ENCODE measurements at places on chromosomes 2 and 18.

DNA sequence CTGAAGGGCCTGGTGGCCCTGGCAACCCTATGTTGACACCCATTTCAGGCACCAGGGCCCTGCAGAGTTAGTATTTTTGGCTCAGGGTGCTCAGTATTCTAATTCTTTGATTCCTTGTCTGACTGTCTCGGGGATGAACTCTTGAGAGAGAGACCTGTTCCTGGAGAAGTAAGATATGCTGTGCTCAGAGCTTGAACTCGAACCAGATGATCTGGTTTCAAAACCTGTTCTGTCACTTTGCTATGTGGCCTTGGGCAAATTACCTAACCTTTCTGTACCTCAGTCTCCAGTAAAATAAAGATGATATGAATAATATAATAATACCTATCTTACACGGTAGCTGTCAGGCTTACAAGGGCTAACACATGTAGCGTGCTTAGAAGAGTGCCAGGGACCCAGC, 294.2 kb downstream of the DYSF start:
- no peak for DNase-seq

DNA sequence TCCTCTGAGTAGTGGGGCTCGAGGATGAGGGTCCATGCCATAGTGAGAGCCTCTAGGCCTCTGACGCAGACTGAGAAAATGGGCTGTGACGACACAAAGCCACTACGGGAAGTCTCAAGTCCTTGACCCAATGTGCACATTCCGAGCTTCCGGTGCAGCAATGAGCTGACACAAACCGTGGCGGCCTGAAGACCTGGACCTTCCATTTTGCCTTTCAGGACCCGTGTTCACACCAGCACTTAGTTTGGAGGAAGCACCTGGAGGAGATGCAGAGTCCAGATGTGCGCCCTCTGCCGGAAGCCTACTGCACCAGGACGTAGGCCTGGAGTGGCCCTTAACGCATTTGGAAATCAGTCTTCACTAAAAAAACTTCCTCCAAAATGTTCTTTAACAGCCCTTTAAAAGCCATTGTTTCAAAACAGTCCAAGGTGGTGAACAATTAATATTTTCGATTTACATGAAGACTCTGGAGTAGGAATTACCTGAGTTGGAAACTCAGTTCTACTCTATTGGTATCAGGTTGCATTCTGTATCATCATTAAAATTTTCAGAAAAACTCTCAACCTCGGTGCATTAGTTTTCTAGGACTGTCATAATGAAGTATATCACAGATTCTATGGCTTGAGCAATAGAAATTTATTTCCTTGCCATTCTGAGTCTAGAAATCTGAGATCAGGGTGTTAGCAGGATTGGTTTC, 33.9 kb downstream of the BMP10 start:
- DNase-seq = peak; percentile 76

- DNase-seq = no peak
Observed at GRCh38 chr2:235215248-235215647, 263.4 kb downstream of the SH3BP4 start.

DNA sequence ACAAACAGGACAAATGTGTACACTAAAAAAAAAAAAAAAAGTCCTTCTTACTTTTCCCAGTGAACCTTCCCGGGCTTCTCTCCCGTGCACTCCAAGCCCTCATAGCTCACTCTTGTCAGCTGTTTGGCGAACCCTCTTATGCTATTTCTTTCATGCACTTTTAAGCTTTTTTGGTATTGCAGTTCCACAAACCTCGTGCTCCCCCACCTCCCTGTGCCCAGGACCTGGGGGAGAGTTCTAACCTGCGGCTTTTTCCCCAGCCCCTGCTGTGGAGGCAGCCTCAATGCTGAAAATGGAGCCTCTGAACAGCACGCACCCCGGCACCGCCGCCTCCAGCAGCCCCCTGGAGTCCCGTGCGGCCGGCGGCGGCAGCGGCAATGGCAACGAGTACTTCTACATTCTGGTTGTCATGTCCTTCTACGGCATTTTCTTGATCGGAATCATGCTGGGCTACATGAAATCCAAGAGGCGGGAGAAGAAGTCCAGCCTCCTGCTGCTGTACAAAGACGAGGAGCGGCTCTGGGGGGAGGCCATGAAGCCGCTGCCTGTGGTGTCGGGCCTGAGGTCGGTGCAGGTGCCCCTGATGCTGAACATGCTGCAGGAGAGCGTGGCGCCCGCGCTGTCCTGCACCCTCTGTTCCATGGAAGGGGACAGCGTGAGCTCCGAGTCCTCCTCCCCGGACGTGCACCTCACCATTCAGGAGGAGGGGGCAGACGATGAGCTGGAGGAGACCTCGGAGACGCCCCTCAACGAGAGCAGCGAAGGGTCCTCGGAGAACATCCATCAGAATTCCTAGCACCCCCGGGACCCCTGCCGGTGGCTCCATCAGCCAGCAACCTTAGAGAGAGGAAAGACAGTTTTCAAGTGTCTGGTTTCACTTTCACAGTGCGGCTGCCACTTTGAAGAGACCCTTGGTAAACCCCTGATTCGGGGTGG, 826 bp downstream of the KCNE4 start:
- peak; percentile 22 for DNase-seq

GRCh38 chr2:165390875-165391274, 78.6 kb upstream of the CSRNP3 start:
- no peak for DNase-seq

GRCh38 chr2:27735263-27735904, 36.1 kb upstream of the MRPL33 start:
- no peak for DNase-seq

DNA sequence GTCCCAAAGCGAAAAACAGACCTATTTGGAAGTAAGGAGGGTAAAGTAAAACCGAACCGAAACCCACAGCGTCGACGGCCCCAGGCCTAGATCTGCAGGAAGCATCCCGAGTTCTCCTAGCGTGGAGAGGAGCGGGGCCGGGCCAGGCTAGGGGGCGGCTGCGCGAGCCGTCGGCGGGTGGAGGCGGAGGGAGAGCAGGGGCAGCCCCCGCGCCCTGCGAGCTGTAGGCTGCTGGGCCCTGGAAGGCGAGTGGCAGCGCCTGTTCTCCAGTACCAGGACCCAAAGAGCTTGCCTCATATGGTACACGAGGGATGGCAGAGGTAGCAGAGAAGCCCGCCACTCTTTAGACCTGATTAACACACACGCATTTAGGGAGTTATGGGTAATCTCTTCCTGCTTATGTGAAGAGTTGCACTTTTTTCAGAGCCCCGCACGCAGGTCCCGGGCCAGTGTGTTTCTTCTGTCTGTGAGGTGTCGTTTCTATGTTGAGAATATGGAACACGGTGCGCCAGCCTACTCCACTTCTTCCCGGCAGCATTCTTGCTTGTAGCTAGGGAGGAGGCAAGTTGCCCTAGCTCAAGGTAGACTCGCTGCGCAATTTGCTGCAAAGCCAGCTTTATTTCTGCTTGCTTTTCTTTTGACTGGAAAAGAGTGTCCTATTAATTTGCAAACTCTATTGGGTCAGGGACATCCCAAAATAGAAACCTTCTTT, 71.1 kb downstream of the ARHGEF33 start:
- no peak for DNase-seq

- DNase-seq = no peak
Observed at GRCh38 chr2:6181525-6181924, 489.3 kb downstream of the SOX11 start.

- DNase-seq = no peak
Observed at GRCh38 chr18:6719910-6720683, 9.4 kb upstream of the ARHGAP28 start.

DNA sequence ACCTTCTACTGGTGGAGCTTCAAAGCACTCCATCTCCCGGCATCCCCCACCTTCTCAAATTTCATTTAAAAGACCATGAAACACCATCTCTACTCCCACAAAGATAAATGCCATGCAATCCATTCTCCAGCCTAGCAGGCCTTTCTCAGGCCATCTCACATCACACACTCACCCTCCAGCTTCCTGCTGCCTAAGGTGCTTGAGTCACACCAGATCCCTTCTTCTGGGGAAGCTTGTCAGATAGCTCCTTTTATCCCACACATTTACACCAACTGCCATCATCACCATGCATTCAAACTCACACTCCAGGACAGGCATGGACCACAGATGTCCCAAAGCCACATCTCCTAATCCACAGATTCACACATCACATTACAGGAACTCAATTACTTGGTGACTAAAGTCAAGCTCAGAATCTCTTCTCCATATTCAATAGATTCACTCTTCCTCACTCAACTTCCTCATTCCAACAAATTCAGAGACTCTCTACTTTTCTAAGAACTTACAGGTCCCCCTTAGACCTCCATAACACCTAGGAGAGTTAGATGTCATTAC, 292.5 kb downstream of the TNS1 start:
- DNase-seq = no peak

DNA sequence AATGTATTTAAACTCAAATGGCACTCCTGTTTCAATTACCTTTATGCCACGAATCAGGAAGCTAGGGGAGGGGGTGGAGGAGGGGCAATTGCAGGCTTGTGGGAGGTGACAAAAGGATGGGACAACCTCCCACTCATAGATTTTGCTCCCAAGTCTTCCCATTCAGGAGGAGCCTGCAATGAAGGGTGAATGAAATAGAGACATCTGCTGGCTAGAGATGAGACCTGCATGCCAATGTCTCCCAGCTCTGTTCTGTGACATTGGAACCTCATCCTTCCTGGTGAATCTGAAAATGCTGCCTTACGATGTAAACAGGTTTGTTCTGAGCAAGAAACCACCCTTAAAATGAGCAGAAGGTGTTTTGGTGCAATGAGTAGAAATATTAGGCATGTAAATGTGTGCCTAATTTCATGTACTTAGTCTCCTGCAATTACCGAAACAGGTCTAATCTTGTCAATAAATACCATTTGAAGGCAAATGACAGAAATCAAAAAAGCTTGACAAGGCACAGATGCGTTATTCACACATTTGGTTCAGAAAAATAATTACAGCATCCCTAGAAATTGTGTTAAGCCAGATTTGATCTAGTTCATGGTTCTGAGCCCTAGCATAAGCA, 2.7 kb upstream of the PID1 start:
- peak; percentile 85 for DNase-seq

DNA sequence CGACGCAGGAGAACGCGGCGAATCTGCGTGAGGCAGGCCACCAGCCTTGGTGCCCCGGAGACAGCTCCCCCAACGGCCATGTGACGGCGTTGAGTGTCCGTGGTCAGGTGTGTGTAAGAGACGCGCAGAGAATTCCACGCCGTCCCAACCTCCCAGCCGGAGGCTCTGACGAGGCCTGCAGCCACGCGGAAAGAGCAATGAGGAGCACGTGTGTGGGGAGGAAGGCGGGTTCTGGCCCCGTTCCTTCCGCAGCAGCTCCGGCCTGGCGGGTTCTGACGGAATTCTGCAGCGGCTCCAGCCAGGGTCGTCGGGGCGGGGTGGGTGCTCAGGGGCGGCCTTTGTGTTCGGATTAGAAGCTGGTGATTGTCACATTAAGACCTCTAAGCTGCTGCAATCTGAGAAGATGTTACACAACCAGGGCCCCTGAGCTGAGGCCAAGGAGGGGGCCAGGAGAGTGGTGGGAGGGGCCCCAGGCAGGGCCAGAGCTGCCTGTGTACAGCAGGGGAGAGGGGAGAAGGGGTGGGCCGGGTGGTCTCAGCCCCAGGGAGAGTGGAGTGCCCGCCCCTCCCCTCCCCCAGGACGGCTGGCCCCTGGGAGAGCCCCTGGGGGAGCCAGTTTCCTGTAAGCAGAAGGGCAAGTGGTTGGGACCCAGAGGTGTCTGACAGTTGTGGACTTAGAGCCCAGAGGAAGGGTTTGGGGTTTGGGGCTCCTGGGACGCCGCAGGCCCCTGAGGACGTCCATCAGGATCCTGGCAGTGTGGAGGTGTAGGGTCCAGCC, 5.1 kb upstream of the GAL3ST2 start:
- no peak for DNase-seq

GRCh38 chr18:48751727-48752468, 198.9 kb downstream of the SMAD7 start:
- no peak for DNase-seq

- DNase-seq = no peak
Observed at GRCh38 chr2:16643099-16643498, 22.5 kb downstream of the CYRIA start.

- DNase-seq = no peak
Observed at GRCh38 chr2:217065695-217066405, 206.0 kb upstream of the TNP1 start.

DNA sequence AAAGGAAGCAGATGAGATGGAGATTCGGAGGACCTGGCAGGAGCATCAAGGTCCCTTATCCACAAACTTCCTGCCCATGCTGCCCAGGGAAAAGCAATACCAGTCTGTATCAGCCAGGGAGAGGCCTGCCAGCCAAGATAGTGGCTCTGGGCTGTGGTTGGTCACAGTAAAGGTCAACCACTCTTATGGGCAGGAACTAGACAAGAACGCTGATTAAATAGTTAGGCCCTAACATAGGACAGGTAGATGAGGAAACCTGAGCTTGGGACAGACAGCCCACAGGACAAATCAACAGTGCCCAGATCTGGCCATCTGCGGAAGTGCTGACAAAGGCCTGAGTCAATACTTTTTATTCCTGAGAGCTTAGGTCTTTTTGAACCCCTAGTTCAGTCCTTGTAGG, 10.7 kb downstream of the PSTPIP2 start:
- DNase-seq = no peak

DNA sequence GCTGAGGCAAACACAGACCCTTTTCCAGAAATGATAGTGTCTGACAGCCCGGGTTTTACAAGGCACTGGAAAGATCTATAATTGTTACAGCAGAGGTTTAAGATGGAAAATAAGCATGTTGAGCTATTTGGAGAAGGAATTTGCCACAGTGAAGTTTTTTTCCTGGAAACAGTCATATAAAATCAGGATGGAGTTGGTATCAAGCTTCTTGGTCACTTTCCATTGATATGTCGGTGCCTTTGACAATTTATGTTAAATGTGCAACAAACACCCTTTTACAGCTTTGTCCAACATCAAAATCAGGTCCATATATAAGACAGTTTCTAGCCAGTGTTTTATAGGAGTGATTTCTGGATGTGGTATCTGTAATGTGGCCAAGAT, 117.2 kb upstream of the NRP2 start:
- DNase-seq = no peak

DNA sequence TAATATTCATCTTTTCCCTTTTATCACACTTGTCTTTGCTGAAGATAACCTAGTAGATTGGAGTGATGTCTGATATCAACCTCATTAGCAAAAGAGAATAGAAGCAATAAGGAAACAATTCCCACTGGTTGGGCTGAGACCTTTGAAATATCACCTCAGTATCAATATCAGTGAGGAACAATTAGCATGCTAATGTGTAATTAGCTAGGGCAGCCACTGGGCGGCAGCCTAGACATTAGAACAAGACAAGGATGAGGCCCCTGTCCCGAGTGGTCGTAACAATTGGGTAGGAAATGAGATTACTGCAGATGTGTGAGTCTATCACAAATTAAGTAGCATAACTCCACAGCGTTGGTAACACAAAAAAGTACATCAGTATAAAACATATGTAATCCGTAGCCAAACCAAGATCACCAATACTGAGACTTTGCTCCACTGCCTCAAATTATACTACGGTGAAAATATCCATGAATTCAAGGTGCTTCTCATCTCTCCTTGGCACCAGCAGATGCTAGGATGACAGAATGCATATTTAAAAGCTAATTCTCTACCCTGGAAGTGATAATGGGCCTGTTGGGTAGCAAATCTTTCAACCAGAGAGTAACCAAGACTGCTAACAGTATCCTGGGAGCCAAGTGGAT, 99.1 kb downstream of the ALPK2 start:
- DNase-seq = peak; percentile 55

GRCh38 chr2:3604991-3605961, 10.4 kb downstream of the COLEC11 start:
- DNase-seq = peak; percentile 95

GRCh38 chr2:176959614-176960013, 253.0 kb upstream of the HNRNPA3 start:
- no peak for DNase-seq
